ENCODE measurements at places on chromosomes 7 and 10.

DNA sequence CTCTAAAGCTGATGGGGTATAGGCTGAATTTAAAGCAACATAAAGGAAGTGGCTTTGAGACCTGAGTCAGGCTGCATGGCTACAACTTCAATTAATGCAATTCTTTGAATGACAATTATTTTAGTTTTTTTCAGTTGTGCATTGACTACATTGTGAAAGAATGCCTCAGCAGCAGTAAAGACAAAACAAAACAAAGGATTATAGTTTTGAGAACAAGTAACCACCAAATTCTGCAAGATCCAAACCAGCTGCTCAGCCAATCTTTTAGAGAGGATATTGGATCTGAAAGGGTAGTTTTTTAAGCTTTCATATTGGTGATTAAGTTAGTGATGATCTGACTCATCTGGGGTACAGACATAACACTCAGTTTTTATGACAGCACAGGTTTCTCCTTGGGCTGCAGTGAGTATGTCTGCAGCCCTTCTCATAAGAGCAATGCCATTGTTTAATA is 40.6 kb upstream of the ABCA13 start:
- DNase-seq: peak; percentile 19

GRCh38 chr10:96212911-96213310 is 58.5 kb downstream of the BLNK start:
- DNase-seq: no peak

GRCh38 chr10:84957427-84957826 is 629.0 kb downstream of the CCSER2 start:
- no peak for DNase-seq

- peak; percentile 12 for DNase-seq
These were observed 38.6 kb upstream of the SFRP5 start for GRCh38 chr10:97810446-97810845.

Data from choroid plexus epithelial cell (primary cell).